ENCODE measurements at places on chromosomes 6 and 20.

DNA sequence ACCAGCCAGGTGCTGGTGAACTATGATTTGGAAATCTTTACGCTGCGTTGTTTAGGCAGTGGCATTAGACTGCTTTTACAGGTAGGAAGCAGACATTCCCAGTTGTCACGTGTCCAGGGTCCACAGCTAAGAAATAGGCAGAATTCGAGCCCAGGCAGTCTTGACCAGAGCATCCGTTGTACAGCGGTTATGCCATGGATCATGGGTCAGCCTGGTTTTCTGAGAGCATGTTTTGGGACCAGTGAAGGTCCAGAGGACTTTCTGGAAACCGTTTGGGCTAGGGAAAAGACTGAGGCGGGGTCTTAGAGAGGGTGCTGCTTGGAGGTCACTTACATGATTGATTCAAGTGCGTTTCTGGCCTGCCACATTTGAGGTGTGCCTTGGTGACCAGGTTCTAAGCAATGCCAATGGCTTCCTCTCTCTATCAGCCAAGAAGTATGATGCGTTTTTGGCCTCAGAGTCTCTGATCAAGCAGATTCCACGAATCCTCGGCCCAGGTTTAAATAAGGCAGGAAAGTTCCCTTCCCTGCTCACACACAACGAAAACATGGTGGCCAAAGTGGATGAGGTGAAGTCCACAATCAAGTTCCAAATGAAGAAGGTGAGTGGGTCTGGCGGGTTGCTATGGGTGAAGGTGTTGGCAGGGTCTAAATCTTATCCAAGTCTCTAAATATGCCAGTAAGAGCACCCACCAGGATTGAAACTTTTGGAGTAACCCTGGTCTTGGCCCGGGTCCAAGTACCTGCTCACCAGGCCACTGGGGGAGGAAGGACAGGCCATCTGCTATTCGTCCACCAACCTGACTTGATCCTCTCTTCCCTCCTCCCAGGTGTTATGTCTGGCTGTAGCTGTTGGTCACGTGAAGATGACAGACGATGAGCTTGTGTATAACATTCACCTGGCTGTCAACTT, 1.8 kb downstream of the RPL10A start:
- DNase-seq = no peak

DNA sequence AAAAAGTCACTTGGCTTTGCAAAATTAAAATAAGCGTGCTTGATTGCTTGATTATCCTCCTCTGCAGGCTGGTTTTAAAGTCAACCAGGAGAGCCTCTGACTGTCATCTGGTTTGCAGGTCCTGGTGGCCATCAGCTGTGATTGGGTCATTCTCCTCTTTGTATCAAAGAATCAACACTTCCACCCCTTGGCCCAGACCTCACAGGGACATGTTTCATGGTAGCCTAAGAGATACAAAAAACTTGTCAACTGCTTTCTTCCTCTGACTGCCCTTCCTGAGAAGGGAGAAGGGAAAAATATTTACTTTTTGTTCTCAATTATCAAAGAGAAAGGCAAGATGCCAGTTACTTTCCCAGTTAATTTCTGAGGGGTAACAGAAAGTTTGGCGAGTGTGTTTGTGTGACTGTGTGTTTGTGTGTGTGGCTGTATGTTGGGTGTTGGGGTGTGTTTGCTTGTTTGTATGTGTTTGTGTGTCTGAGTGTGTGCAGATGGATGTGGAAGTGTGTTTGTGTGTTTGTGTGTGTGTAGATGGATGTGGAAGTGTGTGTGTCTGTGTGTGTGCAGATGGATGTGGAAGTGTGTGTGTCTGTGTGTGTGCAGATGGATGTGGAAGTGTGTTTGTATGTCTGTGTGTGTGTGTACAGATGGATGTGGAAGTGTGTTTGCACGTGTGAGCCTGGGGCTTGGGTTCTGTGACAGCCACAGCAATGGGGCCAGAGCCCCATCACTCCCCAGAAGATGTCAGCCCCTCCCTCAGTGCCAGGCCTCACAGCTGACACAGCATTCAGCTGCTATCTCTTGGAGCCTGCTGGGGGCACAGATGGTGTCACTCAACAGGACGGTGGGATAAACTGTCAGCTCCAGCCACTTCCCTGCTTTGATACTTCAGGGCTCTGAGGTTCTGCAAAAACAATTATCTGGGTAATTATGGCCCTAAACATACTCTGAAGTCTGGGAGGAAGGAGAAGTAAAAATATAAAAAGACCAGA, 98.6 kb upstream of the RNF24 start:
- no peak for DNase-seq

DNA sequence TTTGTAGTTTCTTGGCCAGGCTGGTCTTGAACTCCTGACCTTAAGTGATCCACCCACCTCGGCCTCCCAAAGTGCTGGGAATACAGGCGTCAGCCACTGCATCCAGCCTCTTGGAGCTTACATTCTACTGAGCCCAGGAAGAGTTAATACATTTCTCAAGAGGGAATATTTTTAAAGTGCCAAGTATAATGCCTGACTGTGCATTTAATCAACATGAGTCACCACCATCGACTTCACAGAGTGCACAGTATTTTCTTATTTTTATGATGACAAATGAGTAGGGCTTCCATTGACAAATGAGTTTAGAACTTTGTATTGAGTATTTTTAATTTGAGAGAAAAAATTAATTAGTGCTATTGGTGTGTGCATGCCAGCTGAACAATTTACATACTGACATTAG, 72.2 kb downstream of the SASH1 start:
- peak; percentile 76 for DNase-seq

GRCh38 chr20:17295991-17296390, 69.2 kb downstream of the PCSK2 start:
- DNase-seq = no peak

DNA sequence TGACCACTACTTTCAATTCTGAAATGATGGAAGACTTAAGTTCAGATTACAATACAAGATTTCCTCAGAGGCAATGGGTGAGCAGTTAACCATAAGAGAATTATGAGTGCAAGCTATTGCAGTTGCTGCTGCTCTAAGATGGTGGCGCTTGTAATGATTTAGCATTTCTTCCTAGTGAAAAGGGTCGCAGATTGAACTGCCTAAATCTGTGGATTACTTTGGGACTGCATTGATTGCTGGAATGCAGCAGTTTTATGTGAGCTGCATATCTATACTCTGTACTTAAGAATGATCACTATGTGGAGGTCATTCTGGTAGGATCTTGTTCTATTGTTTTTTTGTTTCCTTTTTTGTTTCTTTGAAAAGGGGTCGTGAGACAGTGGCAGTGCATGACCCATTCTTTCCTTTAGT, 5.3 kb downstream of the SCAF8 start:
- peak; percentile 69 for DNase-seq

GRCh38 chr20:35856866-35857265, 85.1 kb downstream of the PHF20 start:
- DNase-seq = no peak

DNA sequence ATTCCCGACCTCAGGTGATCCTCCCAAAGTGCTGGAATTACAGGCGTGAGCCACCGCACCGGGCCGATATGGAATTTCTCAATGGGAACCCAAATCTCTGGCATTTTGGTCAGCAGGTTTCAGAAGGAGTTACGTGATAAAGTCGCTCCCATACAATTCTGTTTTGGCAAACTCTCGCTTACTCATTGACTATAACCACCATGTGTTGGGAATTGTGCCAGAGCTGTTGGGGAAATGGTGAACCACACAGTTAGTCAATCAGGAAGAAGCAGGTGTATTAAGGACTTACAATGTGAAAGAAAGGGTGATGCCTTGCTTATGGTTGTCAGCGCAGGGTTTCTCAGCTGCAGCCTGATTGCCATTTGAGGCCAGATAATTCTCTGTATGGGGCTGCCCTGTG, 410.5 kb downstream of the QKI start:
- no peak for DNase-seq

DNA sequence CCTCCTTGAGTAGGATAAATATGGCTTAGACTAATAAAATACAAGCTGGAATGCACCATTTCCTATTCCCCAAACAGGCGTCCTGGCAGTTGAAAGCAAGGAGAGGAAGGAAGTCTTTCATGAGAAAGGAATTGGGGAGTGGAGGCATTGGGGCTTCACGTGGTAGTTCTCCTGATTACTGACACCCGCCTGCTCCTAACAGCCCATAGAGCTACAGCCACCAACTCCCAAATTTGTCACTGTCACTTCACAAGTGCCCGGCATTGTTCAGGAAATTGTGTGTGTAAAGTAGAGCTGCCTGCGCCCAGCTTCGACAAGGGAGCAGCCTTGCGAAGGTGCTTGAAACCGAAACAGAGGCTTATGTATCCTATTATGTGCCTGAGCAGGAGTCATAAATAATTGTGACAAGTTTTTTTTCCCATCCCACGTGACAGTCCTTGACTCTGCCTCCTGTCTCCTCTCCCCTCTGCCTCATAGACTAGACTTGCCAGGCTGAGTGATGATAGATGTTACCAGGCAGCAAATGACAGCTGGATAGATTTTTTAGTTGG, 301.7 kb upstream of the ZFP64 start:
- peak; percentile 94 for DNase-seq

GRCh38 chr6:154993026-154993425, 2.1 kb upstream of the TIAM2 start:
- DNase-seq = peak; percentile 32

GRCh38 chr6:140462453-140463311, 1088.2 kb upstream of the CITED2 start:
- peak; percentile 46 for DNase-seq

- DNase-seq = no peak
These were observed 33.3 kb downstream of the NQO2 start for GRCh38 chr6:3032986-3033385.

GRCh38 chr6:106165885-106166485, 79.8 kb downstream of the PRDM1 start:
- no peak for DNase-seq

- DNase-seq = no peak
These were observed 518.7 kb upstream of the RNF217 start for GRCh38 chr6:124443541-124443940.

DNA sequence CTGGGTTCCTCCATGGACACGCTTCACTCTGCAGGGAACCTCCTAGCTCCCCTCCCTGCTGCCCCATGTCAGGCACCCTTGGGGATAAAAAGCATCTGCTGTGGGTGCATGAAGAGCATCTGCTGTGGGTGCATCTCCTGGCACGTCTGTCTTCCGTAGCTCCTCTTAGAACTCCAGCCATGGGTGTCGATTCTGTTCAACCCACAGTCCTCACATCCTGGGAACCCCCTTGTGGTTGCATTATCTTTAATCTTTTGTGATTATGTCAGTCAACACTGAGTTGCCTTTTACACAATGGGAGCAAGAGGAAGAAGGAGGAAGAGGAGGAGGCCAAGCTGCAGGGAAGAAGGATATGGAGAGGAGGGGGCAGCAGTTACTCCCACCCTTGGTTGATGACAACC, 24.1 kb upstream of the CCR6 start:
- DNase-seq = no peak

DNA sequence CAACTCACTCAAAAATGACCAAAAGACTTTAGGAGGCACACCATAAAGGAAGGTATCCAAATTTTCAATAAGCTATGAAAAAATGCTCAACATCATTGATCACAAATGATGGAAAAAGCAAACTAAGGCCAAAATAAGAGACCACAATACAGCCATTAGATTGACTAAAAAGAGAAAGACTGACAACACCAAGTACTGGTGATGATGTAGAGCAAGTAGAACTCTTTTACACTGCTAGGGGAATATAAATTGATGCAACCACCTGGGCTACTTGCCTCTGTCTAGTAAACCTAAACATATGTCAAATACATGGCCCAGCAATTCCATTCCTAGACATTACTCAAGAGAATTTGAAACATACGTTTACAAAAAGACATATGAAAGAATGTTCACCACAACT, 148.6 kb downstream of the GRM4 start:
- DNase-seq = no peak

GRCh38 chr20:23059846-23060245, 10.4 kb upstream of the THBD start:
- peak; percentile 37 for DNase-seq

DNA sequence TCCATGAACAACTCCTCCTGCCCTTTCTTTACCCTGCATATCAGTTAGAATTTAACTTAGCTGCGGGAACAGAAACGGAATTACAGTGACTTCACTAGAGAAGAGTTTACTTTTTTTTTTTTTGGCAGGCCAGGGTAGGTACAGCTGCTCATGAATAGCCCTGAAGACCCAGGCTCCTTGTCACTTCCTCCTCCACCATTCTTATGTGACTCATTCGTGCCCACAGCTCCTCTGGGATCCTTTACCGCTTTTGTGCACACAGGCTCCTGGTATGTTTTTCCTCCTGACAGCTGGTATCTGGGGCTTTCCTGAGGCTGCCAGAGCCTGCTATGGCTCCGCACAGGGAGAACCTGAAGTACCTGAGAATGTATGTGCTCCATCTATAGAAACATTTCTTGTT, 3.9 kb upstream of the KCNS1 start:
- DNase-seq = no peak

- DNase-seq = no peak
These were observed 49.8 kb downstream of the CPXM1 start for GRCh38 chr20:2750491-2751251.

Measured in dermis microvascular lymphatic vessel endothelial cell (primary cell).